ENCODE measurements at places on chromosomes 11 and 22.
A peak's percentile ranks its signal among the peaks of the same experiment; 100 is the strongest.

DNA sequence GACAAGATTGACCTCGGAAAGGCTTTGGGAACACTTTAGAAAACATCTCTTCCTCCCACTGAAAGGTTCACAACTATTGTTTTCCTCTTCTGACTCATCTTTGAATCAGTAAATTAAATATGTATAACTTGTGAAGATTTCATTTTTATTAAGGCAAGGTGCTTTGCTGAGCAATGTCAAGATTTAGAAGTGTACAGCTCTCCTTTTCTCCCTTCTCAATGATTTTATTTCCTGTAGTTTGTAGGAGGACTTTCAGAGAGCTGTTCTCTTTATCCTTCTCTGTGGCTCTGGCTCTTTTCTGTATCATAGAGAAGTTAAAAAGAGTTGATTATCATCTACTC is 594.2 kb downstream of the METTL15 start:
- no peak for DNase-seq

- DNase-seq = peak; percentile 50
These were observed 39.6 kb downstream of the CSNK2A3 start for GRCh38 chr11:11313426-11313825.

DNA sequence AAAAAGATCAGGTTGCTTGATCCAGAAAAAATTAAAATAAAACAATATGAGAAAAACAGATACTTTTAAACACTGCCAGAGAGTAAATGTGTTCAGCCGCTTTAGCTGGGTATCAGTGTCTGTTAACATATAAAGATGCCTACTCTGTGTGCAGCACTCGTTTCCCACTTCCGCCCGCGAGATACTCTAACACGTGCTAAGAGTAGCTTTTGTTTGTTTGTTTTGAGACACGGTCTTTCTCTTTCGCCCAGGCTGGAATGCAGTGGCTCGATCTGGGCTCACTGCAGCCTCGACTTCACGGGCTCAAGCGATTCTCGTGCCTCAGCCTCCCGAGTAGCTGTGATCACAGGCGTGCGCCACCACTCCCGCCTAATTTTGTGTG is 531 bp upstream of the MEN1 start:
- no peak for DNase-seq

DNA sequence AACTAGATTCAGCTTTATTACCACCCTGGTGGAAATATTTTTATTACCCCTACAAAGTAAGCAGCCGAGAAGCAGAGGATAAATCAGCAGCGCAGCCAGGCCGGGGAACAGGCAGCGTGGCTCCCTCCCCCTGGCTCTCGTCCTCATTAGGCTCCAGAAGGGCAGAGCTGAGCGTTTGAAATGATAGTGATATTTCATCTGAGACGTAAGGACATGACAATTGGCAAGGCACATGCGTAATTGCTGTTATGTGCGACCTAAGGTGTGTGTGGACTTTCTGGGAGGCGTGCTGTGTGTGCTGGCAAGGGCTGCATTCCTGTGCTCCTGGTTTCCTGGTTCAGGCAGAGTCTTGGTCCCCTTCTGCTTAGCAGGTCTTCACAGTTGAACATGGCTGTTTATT is 247.8 kb downstream of the TBC1D22A start:
- no peak for DNase-seq

DNA sequence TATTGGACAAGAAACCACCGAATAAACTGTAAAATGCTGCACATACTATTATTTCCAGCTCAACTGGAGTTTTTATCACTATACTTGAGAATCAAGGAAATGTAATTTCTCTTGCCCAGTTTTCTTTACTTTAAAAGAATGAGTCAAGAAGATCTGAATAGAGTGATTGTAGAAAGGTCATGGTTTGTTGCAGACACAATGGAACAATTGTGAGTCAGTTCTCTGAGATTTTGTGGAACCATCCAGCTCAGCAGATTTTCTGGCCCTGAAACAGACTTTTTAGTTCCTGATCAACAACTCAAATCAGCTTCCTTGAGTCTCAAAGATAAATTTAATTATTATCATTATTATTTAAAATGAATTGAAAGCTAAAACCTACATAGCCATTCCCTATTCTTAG is 1.3 kb downstream of the TCN1 start:
- no peak for DNase-seq

- DNase-seq = no peak
These were observed 96.9 kb downstream of the MORC2 start for GRCh38 chr22:30871391-30872284.

DNA sequence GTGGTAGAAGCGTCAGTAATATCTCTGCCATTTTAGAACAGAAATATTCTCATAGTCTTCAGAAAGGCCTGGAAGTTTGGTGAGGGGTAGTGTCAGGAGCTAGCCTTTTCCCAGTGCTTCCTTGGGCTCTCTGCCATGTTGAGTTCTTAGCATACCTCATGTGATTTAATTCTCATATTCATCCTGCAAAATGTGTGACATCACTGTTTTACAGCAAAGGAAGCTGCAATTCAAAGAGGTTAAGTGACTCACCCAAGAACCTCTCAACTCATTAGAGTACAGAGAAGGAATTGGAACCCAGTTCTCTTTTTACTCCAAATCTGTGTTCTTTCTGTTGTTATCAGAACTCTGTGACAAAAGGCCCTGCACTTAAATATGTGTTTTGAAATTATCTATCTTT is 72.1 kb downstream of the RNF169 start:
- DNase-seq = peak; percentile 99
